ENCODE measurements at places on chromosomes 1 and 21.

DNA sequence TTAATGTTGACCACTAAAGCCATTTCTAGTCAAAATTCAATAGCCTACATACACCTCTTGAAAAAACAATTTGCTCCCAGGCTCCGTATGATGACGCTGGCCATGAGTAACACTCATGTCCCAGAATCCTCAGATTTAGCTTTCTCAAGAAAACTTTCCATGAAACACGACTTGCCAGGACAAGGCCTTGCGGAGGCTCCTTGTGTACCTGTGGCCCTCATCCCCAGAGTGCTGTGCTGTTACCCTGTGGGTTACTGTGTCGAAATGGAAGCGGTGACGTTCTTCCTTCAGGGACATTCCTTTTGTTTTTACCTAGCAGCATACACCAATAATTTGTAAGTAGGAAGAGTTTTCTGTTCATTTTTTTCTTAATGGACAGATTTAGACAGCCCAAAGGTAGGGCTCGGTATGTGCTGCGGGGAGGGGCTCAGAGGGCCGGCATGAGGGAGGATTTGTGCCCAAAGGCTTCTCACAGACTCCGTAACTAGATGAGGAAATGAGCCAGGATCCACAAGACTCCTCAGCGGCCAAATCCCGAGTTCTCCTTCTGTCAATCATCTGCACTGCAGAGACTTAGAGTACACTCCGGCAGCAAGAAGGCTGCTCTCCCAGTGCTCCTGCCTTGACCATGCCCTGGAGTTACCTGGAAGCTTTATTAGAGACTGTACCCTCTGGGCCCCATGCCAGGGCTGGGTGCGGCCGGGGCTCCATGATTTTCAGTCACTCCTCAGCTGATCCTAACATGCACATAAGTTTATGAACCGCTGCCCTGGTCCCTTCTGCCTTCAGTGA is 17.8 kb downstream of the GNG12 start:
- DNase-seq = no peak

GRCh38 chr1:205258719-205259118 is 31.0 kb downstream of the TMCC2 start:
- no peak for DNase-seq

DNA sequence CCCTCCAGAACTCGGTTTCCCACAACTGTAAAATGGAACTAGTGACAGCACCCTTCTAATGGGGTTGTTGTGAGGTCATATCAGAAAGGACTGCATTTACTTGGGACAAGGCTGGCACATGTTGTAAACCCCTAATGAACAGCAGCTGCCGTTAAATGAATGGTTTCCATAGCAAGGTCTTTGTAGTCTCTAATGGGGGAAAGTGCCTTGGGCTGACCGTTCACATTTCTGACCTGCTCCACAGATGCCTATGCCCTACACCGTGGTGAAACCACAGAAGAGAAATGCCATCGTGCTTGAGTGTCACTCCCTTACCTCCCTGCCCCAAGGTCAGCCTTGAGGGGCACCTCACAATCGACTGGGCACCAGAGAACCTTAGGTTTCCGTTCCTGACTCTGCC is 143.1 kb downstream of the ZSCAN20 start:
- no peak for DNase-seq

- DNase-seq = no peak
These were observed 10.8 kb upstream of the THEM4 start for GRCh38 chr1:151920149-151920548.

GRCh38 chr1:7680207-7680954 is 90.7 kb upstream of the VAMP3 start:
- DNase-seq = peak; percentile 43
